ENCODE measurements at places on chromosomes 6 and 20.
A peak's percentile ranks its signal among the peaks of the same experiment; 100 is the strongest.

DNA sequence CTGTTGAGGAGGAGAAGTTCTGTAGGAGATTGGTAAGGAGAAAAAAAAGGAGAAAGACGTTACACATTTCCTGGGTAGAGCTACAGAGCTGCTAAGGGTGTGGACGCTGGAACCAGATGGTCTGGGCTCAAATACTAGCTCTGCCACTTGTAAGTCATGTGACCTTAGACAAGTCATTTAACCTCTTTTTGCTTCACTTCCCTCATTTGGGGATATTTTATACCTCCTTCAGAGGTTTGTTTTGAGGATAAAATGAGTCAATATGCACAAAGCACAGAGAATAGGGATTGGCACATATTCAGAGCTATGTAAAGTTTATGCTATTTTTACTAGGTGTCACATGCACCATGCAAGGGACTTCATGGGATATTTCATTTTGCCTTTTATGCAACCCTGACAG lies 708.8 kb downstream of the DHX35 start:
- no peak for DNase-seq

DNA sequence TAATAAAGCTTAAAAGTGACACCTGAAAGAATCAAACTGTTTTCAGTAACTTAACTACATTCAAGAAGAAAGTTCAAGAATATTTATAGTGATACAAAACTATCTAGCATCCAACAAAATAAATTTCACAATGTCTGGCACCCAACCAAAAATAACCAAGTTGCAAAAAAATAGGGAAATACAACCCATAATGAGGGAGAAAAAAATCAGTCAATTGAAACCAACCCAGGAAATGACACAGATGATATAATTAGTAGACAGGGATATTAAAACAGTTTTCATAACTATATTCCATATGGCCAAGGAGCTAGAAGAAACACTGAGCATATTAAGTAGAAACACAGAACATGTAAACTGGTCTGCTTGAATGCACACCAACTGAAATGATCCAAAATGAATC lies 120.2 kb upstream of the BEND3 start:
- DNase-seq = no peak

DNA sequence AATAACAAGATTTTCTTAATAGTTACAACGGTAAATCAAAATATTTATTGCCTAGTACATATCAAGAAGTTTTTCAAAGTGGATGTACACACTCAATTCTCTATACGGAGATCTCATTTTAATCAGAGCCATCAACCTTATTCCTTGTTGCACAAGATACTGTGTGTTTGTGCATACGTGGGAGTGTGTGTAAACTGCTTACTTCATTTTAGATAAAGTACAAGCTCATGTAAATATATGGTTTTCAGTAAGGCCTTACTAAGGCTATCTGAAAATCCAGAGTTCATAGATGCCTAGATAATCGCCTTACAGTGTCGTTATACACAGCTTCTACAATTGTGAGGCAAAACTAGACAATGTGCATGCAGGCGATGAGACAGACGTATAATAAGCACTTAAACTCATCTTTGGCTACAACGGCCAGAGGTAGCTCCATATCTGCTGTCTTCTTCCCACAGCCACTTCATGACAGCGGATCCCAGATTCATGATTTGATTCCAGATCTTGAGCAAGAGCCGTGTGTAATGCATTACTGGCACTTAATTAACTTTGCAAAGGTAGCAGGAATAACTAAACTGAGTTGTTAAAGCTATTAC lies 2.5 kb downstream of the PERP start:
- no peak for DNase-seq

GRCh38 chr6:32603888-32604287 lies 14.2 kb upstream of the HLA-DRB1 start:
- DNase-seq = no peak

- DNase-seq = no peak
Measured at GRCh38 chr6:11662323-11662722, 116.3 kb downstream of the ADTRP start.

- peak; percentile 53 for DNase-seq
Measured at GRCh38 chr6:148761527-148762011, 14.7 kb downstream of the UST start.

DNA sequence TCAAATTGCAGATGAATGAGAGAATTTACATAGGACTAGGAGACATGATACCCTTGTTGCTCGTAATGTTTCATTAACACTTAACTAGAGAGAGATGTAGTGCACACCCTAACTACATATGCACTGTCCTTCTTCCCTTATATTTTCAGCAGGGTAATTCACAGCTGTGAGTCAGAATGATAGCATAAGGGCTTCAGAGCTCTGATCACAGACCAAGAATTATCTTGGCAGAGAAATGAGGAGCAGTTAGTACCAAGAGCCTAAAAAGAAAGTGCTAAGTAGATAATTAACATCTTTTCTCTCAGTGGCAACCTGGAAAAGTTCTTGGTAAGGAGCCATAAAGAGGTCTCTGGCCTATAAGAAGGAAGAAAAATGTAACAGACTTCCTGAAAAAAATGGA lies 35.8 kb downstream of the GRIK2 start:
- no peak for DNase-seq

DNA sequence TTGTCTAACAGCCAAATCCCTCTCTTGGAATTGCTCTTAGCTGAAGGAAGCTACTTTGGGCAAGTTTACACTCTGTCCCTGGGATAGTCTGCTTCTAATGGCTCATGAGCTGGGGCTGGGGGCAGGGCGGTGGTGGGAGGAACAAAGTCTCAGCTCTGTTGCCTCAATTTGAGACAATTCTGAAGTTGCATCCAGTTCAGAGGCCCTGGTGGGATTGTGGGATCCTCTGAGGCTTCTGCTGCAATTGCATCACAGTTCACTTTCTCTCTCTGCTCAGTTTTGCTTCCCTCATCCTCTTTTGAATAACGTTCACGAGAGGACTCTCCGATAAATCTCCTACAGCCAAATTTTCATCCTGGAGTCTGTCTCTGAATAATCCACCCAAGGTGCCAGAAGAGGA lies 440.6 kb upstream of the SLC35B3 start:
- no peak for DNase-seq

GRCh38 chr6:11714116-11714797 lies 64.3 kb downstream of the ADTRP start:
- no peak for DNase-seq

DNA sequence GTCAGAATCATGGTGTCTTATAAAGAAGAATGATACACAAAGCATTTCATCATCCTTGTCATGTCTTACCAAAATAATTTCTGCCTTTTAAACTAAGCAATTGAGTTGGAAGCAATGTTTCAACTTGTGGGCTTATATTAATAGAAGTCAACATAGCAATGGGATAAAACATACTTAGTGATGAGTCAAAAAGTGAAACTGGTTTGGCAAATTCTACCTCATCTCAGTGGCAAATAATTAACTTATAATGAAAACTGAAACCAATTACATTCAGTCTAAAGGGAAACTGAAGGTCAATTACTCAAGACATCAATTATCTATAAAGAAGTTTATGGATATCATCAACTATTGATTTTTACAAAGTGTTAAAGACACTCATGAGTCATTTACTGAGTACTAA lies 463.8 kb downstream of the BMP2 start:
- DNase-seq = no peak

DNA sequence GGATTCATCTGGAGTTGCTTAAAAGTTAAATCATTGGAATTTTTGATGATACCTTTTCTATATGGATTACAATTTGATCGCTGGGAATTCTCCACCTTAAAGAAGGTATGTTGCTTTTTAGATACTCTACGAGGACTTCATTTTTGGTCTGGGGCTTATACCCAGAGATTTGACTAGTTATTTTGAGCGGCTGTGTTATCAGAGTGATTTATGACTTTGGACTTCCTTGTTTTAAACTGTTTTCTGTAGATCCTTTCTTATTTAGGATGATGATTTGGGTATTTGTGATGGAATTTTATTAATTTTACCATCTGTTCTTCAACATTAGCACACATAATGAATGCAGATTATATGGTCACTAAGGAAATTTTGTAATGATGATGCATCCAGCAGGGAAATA lies 75.2 kb downstream of the SOX4 start:
- no peak for DNase-seq

- no peak for DNase-seq
Measured at GRCh38 chr6:44522871-44523270, 135.4 kb downstream of the CDC5L start.

GRCh38 chr20:5608442-5609161 lies 141.6 kb upstream of the SHLD1 start:
- no peak for DNase-seq

GRCh38 chr6:82492134-82492533 lies 128.5 kb downstream of the TPBG start:
- no peak for DNase-seq

GRCh38 chr6:163332575-163332974 lies 81.9 kb upstream of the QKI start:
- DNase-seq = no peak

GRCh38 chr20:48691523-48691922 lies 136.3 kb downstream of the PREX1 start:
- peak; percentile 48 for DNase-seq

GRCh38 chr6:99393366-99393697 lies 663 bp downstream of the COQ3 start:
- no peak for DNase-seq

DNA sequence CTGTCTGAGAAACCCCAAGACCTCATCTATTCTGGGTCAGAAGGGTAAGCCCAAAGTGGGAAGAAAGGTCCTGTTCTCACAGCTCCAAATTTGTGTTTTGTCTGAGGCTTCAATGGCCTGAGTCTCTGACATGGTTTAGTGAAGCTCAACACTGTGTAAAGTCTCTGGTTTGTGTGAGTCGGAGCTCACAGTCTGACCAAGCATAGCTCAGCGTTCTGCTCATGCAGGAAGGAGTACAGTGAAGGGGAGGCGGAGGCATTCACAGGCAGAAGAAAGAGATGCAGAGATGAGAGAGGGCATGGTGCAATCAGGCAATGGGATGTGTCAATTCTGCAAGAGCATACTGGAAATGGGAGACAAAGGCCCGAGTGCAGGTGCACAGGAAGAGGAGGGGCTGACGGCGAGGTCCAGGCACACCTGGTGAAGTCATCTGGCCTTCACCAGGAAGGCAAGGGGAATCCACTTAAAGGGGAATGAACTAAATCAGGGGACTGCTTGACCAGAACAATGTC lies 463.0 kb upstream of the AGPAT4 start:
- no peak for DNase-seq

DNA sequence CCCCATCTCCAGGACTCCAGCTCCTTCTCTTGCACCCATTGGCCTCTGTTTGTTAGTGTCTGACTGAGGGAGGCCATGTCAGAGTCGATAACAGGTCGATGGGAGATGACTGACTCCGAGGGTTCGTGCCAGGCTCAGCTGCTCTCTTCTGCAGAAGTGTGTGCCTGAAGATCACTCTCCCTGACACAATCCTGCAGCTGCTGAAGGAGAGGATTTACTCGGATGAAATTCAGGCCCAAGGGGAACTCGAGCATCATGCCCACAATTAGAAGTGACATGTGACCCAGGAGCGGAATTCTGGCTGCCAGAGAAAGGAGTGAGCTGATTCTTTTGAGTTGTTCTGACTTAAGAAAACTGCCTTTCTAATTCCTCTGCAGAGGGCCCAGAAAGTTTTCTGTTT lies 318.2 kb downstream of the MAFB start:
- DNase-seq = peak; percentile 17

DNA sequence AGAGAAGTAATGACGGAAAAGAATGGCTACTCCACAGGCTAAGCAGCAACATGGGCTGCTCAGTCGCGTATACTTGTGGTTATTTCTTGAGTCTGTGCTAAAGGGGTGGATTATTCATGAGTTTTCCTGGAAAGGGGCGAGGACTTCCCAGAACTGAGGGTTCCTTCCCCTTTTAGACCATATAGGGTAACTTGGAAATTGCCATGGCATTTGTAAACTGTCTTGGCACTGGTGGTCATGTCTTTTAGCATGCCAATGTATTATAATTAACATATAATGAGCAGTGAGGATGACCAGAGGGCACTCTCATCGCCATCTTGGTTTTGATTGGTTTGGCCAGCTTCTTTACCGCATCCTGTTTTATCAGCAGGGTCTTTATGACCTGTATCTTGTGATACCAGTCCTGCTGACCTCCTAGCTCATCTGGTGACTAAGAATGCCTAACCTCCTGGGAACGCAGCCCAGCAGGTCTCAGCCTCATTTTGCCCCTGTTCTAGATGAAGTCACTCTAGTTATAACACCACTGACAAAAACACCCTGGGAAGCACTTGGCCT lies 11.4 kb downstream of the LBP start:
- DNase-seq = no peak

- DNase-seq = no peak
Measured at GRCh38 chr20:24894967-24895366, 54.1 kb upstream of the CST7 start.

- no peak for DNase-seq
Measured at GRCh38 chr6:14995966-14996602, 249.8 kb upstream of the JARID2 start.

DNA sequence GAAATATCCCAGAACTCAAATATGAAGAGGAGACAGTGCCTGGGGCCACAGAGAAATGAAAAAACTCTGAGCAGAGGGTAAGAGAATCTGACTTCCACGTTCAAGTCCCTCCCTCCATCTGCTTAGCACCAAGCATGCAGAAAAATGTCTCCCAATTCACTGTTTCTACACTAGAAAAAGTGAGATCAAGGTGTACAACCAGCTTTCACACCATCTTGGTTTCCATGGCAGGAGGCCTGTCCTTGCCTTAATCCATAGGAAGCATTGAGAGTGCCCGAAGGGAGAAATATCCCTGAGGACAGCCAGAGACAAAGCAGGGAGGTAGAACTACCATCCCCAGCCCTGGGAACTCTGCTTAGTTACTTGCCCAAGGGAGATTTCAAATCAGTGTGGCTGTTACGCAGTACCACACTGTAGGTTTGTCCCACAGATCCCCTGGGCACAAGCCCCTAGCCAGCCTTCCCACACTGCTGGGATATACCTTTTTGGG lies 82.9 kb downstream of the SCML4 start:
- DNase-seq = no peak

DNA sequence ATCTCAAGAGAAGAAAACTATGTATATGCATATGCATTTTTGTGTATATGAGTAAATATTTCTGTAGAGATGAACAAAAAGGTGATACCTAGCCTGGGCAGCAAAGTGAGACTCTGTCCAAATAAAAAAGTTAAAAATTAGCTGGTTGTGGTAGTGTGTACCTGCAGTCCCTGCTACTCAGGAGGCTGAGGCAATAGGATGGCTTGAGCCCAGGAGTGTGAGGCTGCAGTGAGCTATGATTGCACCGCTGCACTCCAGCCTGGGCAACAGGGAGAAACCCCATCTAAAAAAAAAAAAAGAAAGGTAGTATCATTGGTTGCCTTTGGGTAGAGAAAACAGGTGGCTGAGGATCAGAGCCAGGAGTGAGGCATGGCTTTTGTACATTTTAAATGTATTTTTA lies 50.9 kb downstream of the KLHL31 start:
- no peak for DNase-seq

All from right hindlimb (tissue), 1 donor.